ENCODE measurements at places on chromosomes 6 and 20.

- no peak for DNase-seq
Measured at GRCh38 chr6:144617191-144617590, 332.1 kb downstream of the UTRN start.

DNA sequence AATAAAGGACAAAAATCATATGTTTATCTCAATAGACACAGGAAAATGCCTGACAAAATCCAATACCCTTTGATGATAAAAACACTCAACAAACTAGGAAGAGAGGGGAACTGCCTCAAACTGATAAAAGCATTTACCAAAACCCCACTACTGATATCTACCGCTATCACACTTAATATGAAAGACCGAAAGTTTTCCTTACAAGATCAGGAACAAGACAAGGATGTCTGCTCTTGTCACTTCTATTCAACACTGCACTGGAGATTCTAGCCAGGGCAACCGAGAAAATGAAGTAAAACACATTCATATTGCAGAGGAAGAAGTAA lies 25.1 kb downstream of the GZF1 start:
- DNase-seq: no peak

GRCh38 chr20:58268936-58269619 lies 40.4 kb upstream of the RAB22A start:
- DNase-seq: no peak

DNA sequence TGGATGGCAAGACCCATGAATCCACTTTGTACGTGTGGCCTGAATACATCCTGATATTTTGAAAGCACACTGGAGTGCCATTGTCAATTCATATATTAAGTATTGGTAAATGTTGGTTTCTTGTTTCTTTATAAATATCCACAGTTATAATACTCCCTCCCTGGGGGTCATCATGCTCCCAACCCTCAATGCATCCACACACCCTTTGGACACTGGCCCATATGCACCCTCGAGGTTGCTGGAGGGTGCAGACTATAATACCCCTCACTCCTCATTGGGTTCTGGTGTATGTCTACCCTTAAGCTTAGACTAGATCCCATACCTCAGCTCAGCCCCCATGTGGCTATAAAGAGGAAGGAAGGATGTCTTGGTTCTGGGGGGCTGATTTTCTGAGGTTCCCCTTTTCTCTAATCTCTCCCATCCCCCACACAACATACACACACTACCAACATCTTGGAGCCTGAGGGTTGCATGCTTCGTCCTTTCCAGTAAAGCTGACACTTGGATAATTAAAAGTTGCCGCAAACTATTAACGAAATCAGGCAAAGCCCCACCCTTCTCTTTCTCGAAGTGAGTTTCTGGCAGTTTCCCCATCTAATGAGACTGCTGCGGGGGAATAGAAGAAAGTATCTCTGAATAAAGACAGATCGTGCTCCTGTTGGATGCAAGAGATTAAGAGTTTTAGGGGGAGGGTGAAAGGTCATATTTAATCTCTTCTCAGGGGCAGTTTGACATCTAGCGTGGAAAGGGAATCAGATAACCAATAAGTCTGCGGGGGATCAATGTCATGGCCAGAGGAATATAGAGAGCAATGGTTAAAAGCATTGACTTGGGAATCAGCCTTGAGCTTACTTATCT lies 7.4 kb downstream of the PIM1 start:
- DNase-seq: no peak

DNA sequence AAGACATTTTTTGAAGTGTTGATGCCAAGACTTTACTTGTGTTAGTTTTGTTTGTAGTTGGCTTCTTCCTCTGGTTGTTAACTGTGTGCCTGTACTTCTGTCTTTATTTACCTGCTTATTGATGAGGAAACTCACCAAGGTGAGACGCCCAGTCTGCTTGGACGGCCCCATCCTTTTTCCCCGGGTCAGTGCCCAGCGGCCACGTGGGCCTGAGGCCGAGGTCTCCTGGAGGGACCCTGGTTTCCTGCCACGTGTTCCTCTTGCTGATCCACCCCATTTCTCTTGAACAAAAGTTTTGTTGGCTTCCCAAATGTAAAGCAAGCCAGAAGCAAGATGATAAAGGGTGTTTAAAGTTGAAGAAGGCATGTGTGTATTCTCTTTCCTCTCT lies 24.8 kb downstream of the DUSP22 start:
- no peak for DNase-seq

DNA sequence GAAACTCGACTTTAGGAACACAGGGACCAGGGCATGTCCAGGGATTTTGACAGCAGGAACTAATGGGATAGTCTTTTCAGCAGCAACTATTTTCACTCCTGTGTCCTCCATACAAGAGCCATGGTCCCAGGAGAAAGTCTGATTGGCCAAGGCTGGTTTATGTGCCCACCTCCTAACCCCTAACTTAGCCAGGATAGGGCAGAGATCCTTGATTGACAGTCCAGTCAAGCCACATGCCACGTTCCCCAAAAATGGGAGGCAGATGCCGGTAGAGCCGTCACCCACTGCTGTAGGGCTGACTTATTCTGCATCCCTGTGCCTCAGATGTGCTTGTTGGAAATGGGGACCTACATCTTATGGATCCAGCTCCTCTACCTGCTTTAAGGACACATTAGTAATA lies 22.3 kb downstream of the SLC2A10 start:
- DNase-seq: no peak

DNA sequence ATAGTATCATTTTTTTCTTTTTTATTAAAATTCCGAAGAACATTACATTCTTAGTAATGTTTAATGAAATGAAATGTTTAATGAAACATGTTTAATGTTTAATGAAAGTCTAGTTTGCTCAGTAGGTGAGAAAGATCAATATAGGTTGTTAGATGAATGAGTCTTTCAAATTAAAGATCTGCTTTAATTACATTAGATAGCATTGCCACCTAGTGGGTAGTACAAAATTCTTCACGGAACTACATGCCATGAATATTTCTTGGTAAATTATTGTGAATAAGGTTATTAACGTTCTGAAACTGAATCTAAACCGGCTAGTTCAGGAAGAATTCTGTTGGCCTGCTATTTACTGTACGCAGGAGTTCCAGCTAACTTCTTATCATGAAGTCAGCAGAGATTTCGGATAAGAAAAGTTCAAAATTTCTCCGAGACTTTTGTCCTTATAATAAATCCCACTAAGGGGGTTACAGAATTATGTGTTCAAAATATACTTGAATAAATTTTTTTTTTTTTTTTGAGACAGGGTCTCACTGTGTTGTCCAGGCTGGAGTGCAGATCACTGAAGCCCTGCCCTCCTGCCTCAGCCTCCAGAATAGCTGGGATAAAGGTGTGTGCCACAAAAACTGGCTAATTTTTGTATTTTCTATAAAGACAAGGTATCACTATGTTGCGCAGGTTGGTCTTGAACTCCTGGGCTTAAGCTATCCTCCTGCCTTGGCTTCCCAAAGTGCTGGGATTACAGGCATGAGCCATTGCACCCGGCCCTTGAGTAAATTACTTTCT lies 7.9 kb upstream of the GMNN start:
- DNase-seq: no peak

GRCh38 chr6:29959467-29959866 lies 17.1 kb downstream of the HLA-A start:
- DNase-seq: no peak

DNA sequence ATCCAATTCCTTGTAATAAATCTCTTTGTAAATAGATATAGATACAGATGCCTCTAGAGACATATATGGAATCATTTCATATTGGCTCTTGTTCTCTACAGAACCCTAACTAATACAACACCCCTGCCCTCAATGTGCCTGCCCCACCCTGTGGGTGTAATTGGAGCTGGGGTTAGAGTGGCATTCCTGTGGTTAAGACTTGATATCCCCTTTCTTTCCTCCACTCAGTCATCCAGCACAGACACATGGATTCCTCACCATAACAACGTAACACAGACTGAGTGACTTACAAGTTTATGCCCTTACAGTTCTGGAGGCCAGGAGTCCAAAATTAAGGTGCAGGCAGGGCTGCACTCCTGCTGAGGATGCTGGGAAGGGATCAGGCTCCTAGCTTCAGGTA lies 42.8 kb downstream of the C6orf118 start:
- DNase-seq: no peak

- no peak for DNase-seq
Measured at GRCh38 chr6:26300828-26301227, 64.2 kb upstream of the BTN3A2 start.

DNA sequence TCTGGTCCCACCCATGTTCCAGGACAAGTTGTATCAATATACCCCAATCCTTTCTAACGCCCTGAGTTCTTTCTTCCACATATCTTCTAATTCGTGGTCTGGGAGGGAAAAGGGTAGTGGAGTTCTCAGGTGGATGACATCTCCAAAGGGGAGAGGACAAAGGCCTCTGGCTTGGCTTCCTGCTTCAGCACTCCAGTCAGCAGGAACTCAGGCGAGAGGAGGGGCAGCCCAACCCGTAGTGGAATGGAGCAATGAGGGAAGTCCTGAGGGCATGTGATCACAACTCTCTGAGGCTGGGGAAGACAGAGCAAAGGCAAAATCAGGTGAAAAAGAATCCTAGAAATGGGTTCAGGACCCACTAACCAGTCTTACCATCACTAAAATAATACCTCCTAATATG lies 9.6 kb upstream of the NRM start:
- DNase-seq: no peak

GRCh38 chr6:343960-344815 lies 47.4 kb upstream of the IRF4 start:
- DNase-seq: no peak

DNA sequence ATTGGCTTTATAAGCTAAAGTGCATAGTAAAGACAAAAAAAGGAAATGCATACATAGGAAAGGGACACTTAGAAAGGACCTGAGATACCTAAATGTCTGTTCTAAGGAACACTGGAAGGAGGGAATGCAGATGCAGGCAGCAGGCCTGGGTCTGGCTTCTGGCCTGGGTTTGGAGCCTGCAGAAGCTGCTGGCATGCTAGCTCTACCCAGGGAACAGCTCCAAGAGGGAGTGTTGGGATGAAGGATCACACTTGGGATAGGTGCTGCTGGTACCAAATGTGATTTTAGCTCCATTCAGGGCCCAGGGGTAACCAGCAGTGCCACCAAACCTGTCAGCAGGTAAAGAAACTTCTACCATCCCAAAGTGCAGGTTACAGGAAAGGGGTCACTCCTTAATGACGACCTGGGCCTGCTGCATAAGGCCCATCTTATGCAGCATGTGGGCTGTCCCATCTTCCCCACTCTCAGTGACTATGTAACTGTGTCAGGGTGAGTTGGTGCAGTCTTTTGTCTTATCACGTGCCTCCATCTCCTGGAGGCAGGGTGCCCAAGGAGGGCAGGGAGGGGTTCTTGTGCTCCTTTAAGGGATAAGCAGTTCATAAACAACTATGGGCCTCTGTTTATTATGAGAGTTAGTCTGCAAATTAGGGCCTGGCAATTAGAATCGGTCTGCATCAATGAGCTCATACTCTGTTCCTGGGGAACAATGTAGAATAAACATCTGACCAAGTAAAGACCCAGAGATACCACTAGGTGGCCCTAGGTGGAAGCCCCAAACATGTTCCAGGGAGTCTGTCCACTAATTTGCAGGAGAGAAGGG lies 26.9 kb downstream of the DDX27 start:
- DNase-seq: no peak

DNA sequence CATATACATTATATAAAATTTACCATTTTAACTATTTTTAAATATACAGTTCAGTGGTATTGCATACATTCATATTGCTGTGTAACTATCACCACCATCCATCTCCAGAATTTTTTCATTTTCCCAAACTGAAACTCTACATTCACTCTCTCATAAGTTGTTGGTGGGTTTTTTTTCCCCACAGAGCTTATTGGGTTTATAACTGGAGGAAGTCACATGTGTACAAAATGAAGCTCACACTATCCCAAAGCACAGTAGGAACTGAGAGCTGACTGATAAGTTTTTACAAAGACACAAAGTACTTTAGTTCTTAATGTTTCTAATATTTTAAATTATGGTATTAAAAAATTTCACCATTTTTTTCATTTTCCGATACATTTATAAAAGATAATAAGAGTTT lies 78.8 kb upstream of the TNFAIP3 start:
- DNase-seq: no peak

- no peak for DNase-seq
Measured at GRCh38 chr20:51450221-51450712, 92.3 kb downstream of the NFATC2 start.

DNA sequence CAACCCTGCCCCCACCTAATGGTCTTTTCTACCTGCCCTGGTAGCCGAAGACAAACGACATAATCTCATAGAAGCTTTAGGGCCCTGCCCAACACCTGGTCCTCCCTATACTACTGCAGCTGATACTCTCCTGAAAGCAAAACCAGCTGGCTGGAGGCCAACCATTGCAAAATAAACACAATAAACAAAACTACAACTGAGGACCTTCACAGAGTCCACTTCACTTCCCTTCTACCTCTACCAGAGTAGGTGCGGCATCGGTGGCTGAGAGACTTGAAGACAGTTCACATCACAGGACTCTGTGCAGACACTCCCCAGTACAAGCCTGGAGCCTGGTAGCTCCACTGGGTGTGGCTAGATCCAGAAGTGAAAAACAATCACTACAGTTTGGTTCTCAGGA lies 476.2 kb downstream of the MMUT start:
- DNase-seq: no peak

DNA sequence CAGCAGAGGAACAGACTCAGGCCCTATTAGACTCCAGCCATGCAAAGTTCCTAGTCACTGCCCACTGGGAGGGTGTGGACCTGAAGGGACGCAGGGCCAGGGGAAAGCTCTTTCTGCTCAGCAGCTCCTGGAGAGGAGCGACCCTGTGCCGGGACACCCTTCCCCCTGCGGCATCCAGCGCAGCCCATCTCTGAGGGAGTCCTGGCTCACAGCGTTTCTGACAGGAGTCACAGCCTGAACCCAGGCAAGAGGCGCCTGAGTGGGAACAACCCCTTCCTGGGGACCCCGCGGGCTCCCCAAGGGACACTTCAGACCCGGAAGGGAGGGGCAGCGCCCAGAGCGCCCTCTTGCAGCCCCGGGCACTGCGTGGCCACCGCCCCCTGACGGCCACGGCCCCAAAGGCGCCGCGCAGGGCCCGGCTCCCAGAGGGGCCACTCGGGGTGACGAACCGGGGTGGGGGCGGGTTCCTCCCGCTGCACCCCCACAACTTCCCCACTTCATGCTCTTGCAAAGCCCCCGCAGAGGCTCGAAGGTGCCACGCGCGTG lies 862 bp downstream of the UCKL1 start:
- peak; percentile 41 for DNase-seq

GRCh38 chr6:144036064-144036834 lies 28.2 kb upstream of the PLAGL1 start:
- DNase-seq: no peak
